ENCODE measurements at places on chromosomes 11 and 22.

- DNase-seq, result no peak
These were observed 322.7 kb downstream of the BLID start for GRCh38 chr11:121793291-121793690.

DNA sequence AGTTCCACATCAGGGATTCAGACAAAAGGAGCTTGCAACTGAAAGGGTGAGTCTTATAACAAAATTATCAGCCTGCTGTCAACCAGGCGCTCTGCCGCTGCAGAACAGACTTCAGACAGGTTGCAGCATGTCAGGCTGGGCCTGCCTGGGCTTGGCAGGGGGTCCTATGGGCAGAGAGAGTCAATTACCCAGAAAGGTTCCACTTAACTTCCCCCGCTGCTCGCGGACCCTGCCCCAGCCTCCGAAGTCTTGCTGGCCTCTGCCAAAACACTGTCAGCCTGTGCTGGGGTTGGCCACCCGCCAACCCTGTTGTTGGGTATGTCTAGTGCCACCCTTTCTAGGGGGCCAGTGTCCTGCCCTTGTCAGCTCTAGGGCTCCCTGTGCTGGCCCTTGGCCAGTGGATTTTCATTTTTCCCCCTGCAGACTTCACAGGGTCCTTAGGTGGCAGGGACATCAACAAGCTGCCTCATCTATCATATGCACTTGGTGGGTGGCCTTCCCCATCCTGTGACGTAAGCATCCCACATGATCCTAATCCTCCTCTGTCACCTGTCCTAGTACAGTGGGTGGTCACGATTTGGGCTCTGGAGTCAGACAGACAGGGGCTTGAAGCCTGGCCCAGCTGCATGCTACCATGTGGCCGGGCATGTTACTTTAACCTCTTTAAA is 166.5 kb upstream of the CADM1 start:
- DNase-seq, result no peak

GRCh38 chr22:29375398-29376076 is 12.8 kb downstream of the AP1B1 start:
- DNase-seq, result no peak

DNA sequence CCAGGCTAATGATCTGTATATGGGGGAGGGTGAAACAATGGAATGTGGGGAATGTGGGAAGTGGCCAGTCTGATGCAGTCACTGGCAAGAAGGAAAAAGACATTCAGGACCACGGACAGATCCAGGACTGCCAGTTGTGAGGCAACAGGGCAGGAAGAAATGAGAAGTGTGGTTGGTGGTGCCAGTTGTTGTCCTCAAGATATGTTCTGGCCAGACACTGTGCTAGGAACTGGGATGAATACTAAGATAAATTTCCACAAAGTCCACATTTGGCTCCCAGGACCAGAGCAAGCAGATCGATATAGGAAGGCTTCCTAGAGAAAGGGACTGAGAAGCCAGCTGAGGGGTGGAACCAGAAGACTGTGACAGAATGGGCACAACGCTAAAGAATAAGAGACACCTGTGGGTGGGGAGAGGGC is 6.8 kb upstream of the TPBGL start:
- DNase-seq, result no peak

GRCh38 chr11:121924191-121924590 is 191.8 kb downstream of the BLID start:
- no peak for DNase-seq

- DNase-seq, result no peak
These were observed 114.9 kb upstream of the NECTIN1 start for GRCh38 chr11:119843877-119844276.

GRCh38 chr11:129489249-129489648 is 113.6 kb downstream of the BARX2 start:
- DNase-seq, result no peak

- no peak for DNase-seq
These were observed at the start of gene APOBEC3H for GRCh38 chr22:39097098-39098020. APOBEC3H (plus strand) TSS chr22:39097244; CDS start chr22:39100279, 3,035 bp downstream.

- peak; percentile 30 for DNase-seq
These were observed at the start of gene SORL1-AS1 for GRCh38 chr11:121452609-121453150. SORL1-AS1 (minus strand) TSS chr11:121452967.

DNA sequence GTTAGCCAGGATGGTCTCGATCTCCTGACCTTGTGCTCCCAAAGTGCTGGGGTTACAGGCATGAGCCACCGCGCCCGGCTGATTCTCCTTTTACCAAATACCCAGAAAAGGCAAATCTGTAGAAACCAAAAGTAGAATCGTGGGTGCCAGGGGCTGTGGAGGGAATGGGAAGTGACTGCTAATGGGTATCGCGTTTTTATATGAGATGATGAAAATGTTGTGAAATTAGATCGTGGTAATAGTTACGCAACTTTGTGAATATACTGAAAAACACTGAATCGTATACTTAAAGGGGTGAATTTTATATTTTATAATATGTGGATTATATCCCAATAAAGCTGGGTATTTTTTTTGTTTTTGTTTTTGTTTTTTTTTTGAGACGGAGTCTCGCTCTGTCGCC is 48.2 kb upstream of the CREB3L1 start:
- no peak for DNase-seq

GRCh38 chr22:37716708-37717107 is 19.9 kb downstream of the TRIOBP start:
- DNase-seq, result no peak
